ENCODE measurements at places on chromosomes 7 and 10.

DNA sequence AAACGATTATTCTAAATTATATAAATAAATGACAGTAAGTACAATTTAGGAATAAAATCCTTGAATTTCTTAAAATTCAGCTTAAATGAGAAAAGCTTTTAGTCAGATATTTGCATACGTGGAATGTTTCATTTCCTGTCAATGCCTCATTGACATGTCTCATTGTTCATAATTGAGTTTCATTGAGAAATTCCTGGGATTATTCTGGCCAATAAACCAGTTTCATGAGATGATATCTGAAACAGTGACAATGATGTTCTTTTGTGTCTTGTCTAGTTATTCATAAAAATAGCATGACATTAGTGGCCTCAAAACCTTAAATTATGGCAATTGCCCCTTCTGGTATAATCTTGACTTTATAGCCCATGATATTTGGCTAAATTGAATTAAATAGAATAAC lies 95.8 kb downstream of the DKK1 start:
- no peak overlapping the region for H3K27ac ChIP-seq
- no peaks in the 10 kb centered on the region for H3K27me3 ChIP-seq
- no peak overlapping the region for H3K4me3 ChIP-seq
- DNase-seq: no peak

DNA sequence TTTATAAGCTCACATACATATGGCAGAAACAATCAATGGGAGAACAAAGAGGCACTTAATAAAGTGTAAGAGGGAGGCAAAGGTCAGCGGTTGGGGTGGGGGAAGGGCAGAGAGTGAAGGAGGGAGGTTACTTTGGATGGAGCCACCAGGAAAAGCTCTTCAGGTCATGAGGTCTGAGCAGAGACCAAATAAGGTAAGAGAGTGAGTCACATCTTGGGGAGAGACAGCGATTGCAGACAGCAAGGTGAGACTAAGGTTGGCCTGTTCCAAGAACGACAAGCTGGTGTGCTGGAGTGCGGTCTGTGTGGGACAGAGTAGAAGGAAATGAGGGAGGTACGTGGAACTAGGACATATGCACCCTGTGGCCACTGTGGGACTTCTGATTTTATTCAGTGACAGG lies 74.3 kb upstream of the TOMM7 start:
- no peaks in the 10 kb centered on the region for H3K4me1 ChIP-seq
- H3K36me3 ChIP-seq: no peaks in the 10 kb centered on the region
- H3K4me3 ChIP-seq: no peak overlapping the region
- H3K27ac ChIP-seq: no peak overlapping the region
- no peaks in the 10 kb centered on the region for H3K27me3 ChIP-seq

DNA sequence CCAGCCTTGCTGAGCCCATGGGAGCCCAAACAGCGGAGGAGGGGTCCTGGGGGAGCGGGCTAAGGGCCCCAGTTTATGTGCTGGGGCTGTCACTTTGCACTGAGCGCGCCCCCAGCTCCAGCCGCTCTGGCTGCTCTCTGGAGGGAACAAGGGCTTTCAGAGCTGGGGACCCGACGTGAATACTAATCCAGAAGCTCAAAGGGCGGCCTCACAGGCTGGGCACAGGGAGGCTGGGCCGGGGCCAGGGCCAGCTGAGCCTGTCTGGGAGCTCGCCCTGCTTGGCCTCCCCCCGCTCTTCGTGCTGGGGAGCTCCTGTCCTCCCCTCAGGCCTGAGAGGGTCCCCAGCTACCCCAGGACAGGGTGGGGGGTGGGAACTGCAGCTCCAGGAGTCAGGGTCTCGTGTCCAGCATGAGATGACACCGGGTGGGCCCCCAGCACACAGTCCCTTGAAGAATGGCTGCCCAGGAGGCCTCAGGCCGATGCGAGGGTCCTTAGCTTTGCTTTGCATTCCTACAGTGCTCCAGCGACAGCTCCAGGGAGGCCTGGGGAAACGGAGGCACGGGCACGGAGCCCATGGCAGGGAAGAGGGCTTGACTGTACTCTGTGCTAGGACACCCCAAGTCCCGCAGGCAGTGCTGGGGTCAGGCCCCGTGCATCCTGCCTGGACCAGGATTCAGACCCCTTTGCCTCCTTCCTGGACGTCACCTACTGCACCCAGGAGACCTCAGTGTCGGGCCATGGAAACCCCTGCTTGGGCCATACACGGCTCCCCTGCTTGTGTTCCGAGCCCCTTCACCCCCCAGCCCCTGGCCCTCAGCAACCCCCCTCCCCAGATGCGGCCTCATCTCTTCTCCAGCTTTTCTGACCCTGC lies 5.8 kb upstream of the AMZ1 start:
- H3K27ac ChIP-seq: no peak overlapping the region
- peaks cover 3% of the 10 kb centered on the region for H3K27me3 ChIP-seq
- DNase-seq: no peak
- H3K4me1 ChIP-seq: peaks cover 5% of the 10 kb centered on the region
- no peaks in the 10 kb centered on the region for H3K36me3 ChIP-seq
- H3K4me3 ChIP-seq: no peak overlapping the region

DNA sequence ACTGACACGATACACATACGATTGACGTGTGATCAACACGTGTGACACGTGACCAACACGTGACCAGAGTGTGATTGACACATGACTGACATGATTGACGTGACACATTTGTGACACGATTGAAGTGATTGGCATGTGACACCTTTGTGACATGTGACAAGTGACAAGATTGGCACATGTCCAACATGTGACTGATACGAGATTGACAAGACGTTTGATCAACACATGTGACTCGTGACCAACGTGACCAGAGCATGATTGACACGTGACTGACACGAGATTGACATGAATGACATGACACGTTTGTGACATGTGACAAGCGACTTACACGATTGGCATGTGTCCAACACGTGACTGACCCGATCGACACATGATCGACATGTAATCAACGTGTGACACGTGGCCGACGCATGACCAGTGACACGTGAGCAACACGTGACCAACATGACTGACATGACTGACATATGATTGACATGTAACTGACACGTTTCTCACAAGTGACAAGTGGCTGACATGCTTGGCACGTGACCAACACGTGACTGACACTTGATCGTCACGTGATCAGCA lies 22.0 kb downstream of the CRPPA start:
- H3K27me3 ChIP-seq: no peaks in the 10 kb centered on the region
- DNase-seq: peak; percentile 87
- peaks cover 28% of the 10 kb centered on the region for H3K36me3 ChIP-seq
- H3K4me3 ChIP-seq: no peak overlapping the region
- no peak overlapping the region for H3K27ac ChIP-seq
- no peaks in the 10 kb centered on the region for H3K4me1 ChIP-seq

DNA sequence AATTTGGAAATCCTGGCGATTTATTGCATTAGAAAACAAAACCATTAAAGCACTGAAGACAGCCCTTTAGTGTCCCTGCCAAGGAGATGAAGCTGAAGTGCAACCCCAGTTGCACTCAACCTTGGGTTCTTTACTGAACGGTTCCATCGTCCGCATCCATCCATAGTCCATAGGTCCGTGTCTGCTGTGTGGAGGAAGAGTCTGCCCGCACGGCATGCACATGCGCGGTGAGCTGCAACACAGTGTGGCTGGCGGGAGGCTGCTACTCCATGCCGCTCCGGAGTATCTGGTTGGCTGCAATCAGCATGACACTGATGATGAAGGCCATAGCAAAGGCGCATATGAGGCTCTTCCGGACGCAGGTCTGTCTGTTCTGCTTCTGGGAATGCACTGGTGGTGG lies 624.6 kb downstream of the CALN1 start:
- H3K4me3 ChIP-seq: no peak overlapping the region
- H3K4me1 ChIP-seq: no peaks in the 10 kb centered on the region
- DNase-seq: peak; percentile 1
- H3K27me3 ChIP-seq: no peaks in the 10 kb centered on the region
- H3K27ac ChIP-seq: no peak overlapping the region

DNA sequence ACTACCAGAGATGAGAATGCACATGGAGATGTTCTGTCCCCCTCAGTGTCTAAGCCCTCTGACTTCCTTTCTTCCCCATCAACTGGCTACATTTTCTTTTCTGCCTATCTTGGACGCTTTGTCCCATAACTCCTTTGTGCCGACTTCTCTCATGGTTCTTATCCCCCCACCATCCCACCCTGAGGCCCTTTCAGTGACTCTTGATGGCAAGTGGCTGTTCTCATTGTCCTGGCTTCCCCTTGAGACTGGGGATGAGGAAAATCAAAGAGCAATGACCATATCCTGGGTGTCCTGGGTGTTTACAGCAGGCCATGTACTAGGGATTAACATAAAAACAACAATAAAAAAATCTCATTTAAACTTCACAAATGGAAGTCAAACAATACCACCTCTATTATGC lies 18.8 kb upstream of the GGCT start:
- no peaks in the 10 kb centered on the region for H3K36me3 ChIP-seq
- H3K4me3 ChIP-seq: no peak overlapping the region
- H3K27me3 ChIP-seq: no peaks in the 10 kb centered on the region
- no peaks in the 10 kb centered on the region for H3K4me1 ChIP-seq

DNA sequence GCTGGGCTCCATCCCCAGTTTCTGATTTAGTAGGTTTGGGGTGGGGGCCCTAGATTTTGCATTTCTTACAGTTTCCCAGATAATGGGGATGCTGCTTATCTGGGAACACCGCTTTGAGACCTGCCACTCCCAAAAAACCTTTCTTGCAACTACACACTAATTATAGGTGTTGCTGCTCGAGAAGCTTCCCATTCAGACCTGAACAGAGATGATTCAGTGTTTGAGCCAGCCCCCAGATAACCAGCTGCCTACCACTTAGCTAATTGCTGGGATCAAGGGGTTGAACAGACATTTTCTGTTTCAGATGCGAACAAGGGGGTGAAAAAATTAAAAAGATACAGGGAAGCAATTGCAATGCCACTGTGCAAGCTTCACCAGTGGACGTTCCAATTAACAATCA lies 448.5 kb downstream of the KCNMA1 start:
- no peaks in the 10 kb centered on the region for H3K4me1 ChIP-seq
- no peak overlapping the region for H3K27ac ChIP-seq
- no peak overlapping the region for H3K4me3 ChIP-seq
- no peak for DNase-seq
- no peaks in the 10 kb centered on the region for H3K27me3 ChIP-seq

- no peak overlapping the region for H3K4me3 ChIP-seq
- DNase-seq: no peak
- H3K4me1 ChIP-seq: no peaks in the 10 kb centered on the region
- H3K36me3 ChIP-seq: no peaks in the 10 kb centered on the region
- no peaks in the 10 kb centered on the region for H3K27me3 ChIP-seq
Measured at GRCh38 chr7:50166997-50167965, 74.2 kb upstream of the ZPBP start.

DNA sequence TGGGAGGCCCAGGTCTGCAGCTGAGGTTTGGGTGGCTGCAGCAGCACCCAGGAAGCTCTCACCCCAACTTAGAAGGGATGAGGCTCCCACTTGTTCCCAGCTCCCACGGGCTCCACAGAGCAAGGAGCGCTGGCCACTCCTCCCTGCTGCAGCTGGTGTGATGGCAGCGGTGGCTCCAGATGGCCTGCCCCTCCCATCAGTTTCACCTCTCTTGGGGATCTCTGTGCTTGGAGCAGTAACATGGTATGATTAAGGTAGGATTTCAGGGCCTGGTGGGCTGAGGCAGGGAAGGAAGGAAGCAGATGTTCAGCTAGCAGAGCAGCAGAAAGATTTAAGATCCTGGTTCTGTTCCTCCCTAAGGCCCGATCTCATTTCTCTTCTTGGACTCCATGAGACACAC lies 66.8 kb upstream of the KIF5B start:
- no peaks in the 10 kb centered on the region for H3K27me3 ChIP-seq
- no peak for DNase-seq
- no peak overlapping the region for H3K27ac ChIP-seq
- no peaks in the 10 kb centered on the region for H3K4me1 ChIP-seq

- H3K4me3 ChIP-seq: no peak overlapping the region
- H3K4me1 ChIP-seq: no peaks in the 10 kb centered on the region
- H3K27ac ChIP-seq: no peak overlapping the region
- no peak for DNase-seq
- H3K36me3 ChIP-seq: peaks cover 10% of the 10 kb centered on the region
Measured at GRCh38 chr7:30584415-30584814, 10.3 kb upstream of the GARS1 start.

DNA sequence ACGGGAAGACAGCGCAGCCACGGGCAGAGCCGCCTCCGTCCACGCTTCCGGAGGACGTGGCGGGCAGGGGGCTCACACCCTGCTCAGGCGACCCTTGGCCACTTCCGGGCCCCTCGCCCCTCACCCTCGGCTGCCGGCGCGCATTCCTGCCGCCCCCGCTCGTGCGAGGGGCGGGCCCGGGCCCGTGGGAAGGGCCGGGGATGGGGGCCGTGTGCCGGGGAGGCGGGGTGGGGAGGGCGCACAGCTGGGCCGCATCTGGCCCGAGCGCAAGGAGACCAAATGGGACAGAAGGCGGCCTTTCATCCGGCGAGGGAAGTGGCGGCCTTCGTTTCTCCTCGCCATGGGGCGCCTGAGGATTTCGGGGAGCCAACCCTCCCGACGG lies 846 bp upstream of the LFNG start:
- no peak overlapping the region for H3K4me3 ChIP-seq
- no peaks in the 10 kb centered on the region for H3K27me3 ChIP-seq
- H3K4me1 ChIP-seq: no peaks in the 10 kb centered on the region
- peak overlapping the region; percentile 54 for H3K27ac ChIP-seq
- H3K36me3 ChIP-seq: no peaks in the 10 kb centered on the region

- no peaks in the 10 kb centered on the region for H3K27me3 ChIP-seq
- DNase-seq: no peak
- H3K27ac ChIP-seq: no peak overlapping the region
- no peaks in the 10 kb centered on the region for H3K4me1 ChIP-seq
- H3K4me3 ChIP-seq: no peak overlapping the region
- peaks cover 23% of the 10 kb centered on the region for H3K36me3 ChIP-seq
Measured at GRCh38 chr7:131443496-131443895, 112.9 kb downstream of the PODXL start.

- no peak for DNase-seq
- no peaks in the 10 kb centered on the region for H3K4me1 ChIP-seq
- H3K4me3 ChIP-seq: no peak overlapping the region
Measured at GRCh38 chr10:131173484-131174210, 137.9 kb downstream of the TCERG1L start.

- H3K27ac ChIP-seq: no peak overlapping the region
- no peaks in the 10 kb centered on the region for H3K27me3 ChIP-seq
- no peak overlapping the region for H3K4me3 ChIP-seq
- no peaks in the 10 kb centered on the region for H3K4me1 ChIP-seq
- no peaks in the 10 kb centered on the region for H3K36me3 ChIP-seq
Measured at GRCh38 chr7:33790746-33791145, 114.6 kb upstream of the BMPER start.

GRCh38 chr10:127919418-127920271 lies 12.7 kb downstream of the PTPRE start:
- H3K36me3 ChIP-seq: no peaks in the 10 kb centered on the region
- DNase-seq: no peak
- H3K4me3 ChIP-seq: no peak overlapping the region
- H3K4me1 ChIP-seq: peaks cover 23% of the 10 kb centered on the region

- H3K27me3 ChIP-seq: no peaks in the 10 kb centered on the region
- DNase-seq: no peak
- H3K27ac ChIP-seq: no peak overlapping the region
- H3K36me3 ChIP-seq: no peaks in the 10 kb centered on the region
- H3K4me1 ChIP-seq: no peaks in the 10 kb centered on the region
- H3K4me3 ChIP-seq: no peak overlapping the region
Measured at GRCh38 chr7:111067251-111067650, 23.7 kb upstream of the LRRN3 start.

All from lung (tissue), 17 donors.